ENCODE measurements at places on chromosomes 11 and 22. TPM values are rescaled to one million over a fixed set of nuclear protein-coding genes. Genes with fewer than 3 reads are reported as not detected.

DNA sequence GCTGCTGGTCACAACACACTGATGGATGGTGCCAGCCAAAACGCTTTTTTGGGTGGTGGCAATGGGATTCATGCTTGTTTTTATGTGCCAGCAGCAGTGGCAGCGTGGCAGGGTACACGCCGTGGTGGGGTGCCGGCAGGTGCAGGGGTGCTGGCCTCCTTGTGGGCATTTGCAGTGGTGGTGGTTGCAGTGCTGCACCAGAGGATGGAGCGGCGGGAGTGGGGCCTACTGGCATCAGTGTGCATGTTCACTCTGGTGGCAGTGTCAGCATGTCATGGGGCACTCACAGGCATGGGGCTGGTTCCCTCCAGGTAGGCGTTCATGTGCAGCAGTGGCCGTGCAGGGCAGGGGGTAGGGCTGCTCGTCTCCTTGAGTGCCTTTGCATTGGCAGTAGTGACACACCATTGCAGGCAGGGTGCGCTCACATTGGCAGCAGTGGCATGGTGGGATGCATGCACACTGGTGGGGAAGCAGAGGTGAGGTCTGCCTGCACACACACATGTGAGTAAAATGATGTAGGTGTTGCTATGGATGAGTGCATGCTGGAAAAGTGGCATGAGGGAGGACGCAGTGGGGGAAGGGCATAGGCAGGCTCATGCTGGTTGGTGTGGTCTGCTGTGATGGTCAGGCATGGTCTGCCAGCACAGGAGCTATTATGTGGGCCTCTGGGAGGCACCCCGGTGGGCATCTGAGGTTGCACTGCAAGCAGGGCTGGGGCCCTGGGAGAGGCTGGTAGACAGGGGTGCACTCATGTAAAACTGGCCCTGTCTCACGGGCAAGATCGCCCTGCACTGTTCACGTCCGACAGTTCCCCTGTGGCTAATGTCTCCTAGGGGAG, 29.9 kb downstream of the CCDC15 start:
- DNase-seq: no peak

DNA sequence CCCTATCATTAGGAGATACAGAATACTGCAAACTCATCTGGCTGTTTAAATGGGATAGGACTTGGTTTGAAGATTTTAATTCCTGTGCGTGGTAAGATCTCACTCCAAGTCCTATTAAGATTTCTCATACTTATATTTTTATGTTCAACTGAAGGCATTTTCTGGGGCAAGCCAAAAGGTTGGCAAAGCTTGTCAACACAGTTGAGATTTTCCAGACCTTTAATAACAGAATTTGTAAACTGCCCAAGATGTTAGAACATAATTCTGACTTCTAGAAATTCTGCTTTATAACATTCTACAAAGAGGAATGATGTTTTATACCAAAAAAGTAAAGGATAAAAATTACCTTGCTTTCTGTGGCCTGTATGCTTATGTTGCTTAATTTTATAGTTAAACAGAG, 30.8 kb upstream of the OR52M1 start:
- DNase-seq: no peak

DNA sequence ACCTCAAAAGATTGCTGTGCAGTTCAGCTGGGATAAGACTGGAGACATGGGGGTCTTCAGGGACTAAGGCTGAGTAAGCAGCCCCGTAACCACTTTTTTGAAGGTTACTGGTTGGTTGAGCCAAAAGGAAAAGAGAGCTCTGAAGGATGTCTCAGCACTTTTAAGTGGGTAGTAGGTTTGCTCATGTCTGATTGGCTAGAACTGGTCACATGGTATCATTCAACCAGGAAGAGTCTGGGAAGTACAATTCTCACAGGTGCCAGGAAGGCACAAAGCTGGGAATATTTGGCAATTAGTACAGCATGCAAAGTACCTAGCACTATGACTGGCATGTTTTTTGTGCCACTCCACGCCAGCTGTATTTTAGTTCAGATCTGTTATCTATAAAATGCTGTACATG, 58.1 kb downstream of the SNX19 start:
- DNase-seq: no peak

- DNase-seq: peak; percentile 96
Measured at GRCh38 chr11:27216270-27217149, 146.5 kb downstream of the CCDC34 start.

DNA sequence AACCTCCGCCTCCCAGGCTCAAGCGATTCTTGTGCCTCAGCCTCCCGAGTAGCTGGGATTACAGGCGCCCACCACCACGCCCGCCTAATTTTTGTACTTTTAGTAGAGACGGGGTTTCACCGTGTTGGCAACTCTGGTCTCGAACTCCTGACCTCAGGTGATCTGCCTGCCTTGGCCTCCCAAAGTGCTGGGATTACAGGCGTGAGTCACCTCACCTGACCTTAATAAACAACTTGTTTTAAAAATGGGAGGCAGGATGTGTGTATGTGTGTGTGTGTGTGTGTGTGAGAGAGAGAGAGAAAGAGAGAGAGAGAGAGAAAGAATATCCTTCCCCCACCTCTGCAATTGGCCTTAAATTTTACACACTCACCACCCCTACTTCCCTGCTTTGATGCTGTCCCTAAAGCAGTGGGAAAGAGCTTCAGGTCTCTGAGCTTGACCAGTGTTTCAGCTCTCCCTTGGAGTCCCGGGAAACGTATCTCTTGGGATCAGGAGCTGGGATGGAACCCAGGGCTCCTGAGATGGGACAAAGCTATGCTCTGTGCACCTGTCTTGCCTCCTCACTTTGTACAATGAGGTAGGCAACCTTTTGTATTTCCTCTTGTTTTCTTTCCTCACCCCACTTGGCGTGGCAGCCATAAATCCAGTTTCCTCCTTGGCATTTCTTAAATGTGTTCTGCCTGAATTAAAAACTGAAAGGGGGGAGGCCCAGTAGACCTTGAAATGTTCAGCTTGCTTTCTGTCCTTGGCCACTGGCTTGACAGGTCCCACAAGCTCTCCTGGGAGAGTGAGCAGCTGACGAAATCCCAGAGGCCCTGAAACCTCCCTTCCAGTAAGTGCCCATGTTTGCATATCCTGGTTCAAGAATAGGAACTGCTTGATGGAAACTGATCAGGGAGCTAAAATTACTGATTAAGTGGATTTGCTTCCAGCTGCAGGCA, 17.8 kb upstream of the XBP1 start:
- DNase-seq: peak; percentile 62

GRCh38 chr11:88297421-88297820, 40.1 kb downstream of the CTSC start:
- no peak for DNase-seq

DNA sequence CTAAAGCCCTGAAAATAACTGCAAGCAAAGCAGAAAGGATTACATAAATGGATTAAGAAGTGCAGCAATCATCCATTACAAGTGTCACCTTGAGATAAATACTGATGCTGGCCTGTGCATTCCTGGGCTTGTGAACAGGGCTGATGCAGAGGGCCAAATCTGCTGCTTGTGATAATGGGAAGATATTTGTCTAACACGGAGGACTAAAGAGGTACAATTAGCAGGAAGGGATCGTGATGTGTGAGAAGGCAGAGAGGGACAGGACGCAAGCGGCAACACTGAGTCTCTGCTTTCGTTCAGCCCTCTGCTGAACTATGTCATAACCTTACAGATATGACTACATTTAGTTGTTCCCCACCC, 107.7 kb upstream of the DDI1 start:
- no peak for DNase-seq

DNA sequence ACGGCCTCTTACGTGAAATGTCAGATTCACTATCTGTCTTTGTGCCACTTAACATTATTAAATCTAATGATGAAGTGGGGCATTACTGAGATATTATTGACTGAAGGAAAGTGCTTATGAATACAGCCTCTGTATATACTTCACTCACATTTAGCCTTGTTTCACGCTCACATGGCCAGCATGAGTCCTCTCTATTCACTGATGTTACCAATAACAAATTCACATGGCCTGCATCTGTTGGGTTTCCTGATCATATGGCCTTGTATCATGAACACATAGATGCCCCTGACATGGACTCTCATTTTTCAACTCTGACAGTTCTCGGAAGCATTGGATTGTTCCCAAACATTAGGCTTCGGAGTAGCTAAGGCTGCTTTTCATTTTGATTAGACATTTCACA, 68.3 kb upstream of the MYO18B start:
- DNase-seq: no peak

GRCh38 chr11:117428186-117428855, 100.7 kb downstream of the CEP164 start:
- DNase-seq: no peak

GRCh38 chr22:20606041-20606783, 98.8 kb downstream of the MED15 start:
- DNase-seq: peak; percentile 30

GRCh38 chr11:27294654-27295053, 68.4 kb downstream of the CCDC34 start:
- no peak for DNase-seq

DNA sequence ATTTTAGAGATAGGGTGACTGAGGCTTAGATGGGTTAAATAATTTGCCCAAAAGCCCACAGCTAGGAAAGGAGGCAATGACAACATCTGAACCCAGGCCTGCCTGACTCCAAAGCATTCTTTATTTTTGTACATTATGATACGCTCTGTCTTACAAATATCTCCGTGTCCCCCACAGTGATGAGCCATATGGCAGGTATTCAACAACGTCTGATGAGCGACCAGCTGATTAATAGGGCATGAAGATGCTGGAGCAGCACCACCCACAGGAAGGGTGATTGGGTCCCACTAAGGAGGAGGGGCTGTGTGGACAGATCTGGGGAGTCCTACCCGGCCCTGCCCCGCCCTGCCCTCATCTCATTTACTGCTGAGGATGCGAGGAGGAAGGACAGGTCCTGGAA, 380.6 kb downstream of the CADM1 start:
- DNase-seq: no peak

SMC1B gene
- total RNA-seq: 0.04 TPM

OR5P2 gene
- total RNA-seq: not detected

LRP4 gene
- total RNA-seq: 11.1 TPM
